ENCODE measurements at places on chromosomes 2 and 18. TPM values are rescaled to one million over a fixed set of nuclear protein-coding genes. Genes with fewer than 3 reads are reported as not detected.

The OTOS gene
- total RNA-seq, result 4.3 TPM

The ZNF396 gene
- 5.3 TPM for total RNA-seq

The SLC11A1 gene
- 5.8 TPM for total RNA-seq

The BCL2 gene
- total RNA-seq, result 120 TPM

The ANKRD62 gene
- total RNA-seq, result not detected

The C2orf80 gene
- total RNA-seq, result not detected

The FAM228A gene
- total RNA-seq, result 1.6 TPM

The ARID5A gene
- 27.0 TPM for total RNA-seq

The REG1B gene
- total RNA-seq, result not detected

The ALK gene
- total RNA-seq, result 0.08 TPM

The MGAT4A gene
- 59.6 TPM for total RNA-seq

The SLC23A3 gene
- 3.5 TPM for total RNA-seq

The ECEL1 gene
- 1.5 TPM for total RNA-seq

The SPEG gene
- 1.9 TPM for total RNA-seq

The MAPRE2 gene
- 38.1 TPM for total RNA-seq

The TRAPPC8 gene
- total RNA-seq, result 70.0 TPM

The ALPI gene
- not detected for total RNA-seq

The PUS10 gene
- total RNA-seq, result 20.6 TPM

The RAX gene
- not detected for total RNA-seq

Measured in thyroid gland (tissue), 4 donors.